ENCODE measurements at places on chromosomes 5 and 9.

GRCh38 chr9:133789778-133790177 is 51.6 kb upstream of the SARDH start:
- no peak overlapping the region for H3K27ac ChIP-seq
- H3K4me3 ChIP-seq = no peak overlapping the region

DNA sequence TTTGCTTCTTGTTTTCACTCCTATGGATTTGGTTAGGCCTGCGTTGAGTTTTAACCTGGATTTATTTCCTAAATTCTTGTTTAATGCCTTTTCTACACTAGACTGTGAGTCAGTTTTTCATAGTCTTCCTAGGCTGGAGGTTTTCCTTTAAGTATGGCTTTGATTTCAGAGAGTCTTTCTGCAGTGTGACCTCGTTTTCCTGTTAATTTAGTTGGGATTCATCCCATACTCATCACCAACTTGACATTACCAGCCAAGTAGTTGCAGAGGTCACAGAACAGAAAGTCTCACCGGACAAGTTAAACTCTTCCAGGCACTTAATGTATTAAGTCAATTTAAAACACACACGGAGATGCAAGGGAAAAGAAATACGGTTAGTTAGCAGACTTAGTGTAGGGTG is 29.7 kb upstream of the AUH start:
- no peaks in the 10 kb centered on the region for H3K36me3 ChIP-seq
- no peak overlapping the region for H3K27ac ChIP-seq
- no peaks in the 10 kb centered on the region for H3K27me3 ChIP-seq
- no peak for DNase-seq
- no peak overlapping the region for H3K4me3 ChIP-seq
- H3K4me1 ChIP-seq = peaks cover 19% of the 10 kb centered on the region

DNA sequence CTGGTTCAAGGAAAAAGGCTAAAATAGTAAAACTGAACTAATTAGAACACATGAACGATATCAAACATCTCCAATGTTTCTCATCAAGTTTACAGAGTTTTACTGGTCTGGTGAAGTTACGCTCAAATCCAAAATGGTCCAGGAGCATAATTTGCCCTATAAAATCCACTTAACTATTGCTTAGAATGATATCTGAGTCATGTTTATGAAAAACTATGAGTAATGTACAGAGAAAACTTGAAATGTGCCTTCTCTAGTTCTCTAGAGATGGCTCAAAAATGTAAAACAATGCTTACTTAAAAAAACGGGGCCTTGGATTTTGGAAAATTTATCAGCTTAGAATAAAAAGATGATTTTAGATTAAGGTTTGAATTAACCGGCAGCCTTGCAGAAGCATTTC is 108.1 kb downstream of the FBXW11 start:
- no peak overlapping the region for H3K4me3 ChIP-seq
- peaks cover 2% of the 10 kb centered on the region for H3K4me1 ChIP-seq
- no peaks in the 10 kb centered on the region for H3K27me3 ChIP-seq

DNA sequence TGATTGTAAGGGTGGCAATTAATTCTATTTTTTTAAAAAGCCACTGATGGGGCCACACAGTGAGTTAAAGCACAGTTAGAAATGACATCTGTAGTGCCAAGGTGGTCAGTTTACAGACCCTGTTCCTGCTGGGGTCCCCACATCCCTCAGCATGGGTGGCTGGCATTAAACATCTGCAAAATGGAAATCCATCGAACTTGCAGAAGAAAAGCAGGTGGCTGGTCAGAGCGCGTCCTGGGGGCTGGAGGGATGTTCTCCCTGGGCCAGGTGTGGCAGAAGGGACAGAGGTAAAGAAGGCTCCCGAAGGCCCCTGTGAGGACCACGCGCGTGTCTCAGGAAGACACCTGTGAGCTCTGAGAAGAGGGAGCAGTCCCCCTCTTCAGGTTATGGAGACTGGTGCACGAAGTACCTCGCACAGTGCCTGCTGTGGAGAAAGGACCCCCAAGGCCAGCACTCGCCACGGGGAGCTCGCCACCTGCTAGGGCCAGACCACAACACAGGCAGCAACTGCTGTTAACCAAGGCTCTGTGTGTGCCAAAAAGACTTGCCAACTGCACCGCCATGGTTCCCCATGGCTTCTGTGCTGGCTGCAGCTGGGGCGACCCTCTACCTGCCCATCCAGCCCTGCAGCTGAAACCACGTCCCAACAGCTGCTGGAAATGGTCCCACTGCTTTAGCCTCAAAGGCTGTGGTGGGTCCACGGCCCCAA is 65.2 kb downstream of the RASGEF1C start:
- no peak overlapping the region for H3K4me3 ChIP-seq
- DNase-seq = no peak
- peaks cover 5% of the 10 kb centered on the region for H3K27me3 ChIP-seq
- no peaks in the 10 kb centered on the region for H3K36me3 ChIP-seq

- H3K27ac ChIP-seq = peak overlapping the region; percentile 34
- H3K36me3 ChIP-seq = peaks cover 12% of the 10 kb centered on the region
- H3K27me3 ChIP-seq = peaks cover 12% of the 10 kb centered on the region
- DNase-seq = no peak
- H3K4me3 ChIP-seq = peak overlapping the region; percentile 25
These were observed 80.2 kb downstream of the PRKACG start for GRCh38 chr9:68933434-68934328.

GRCh38 chr5:116666901-116667300 is 92.3 kb upstream of the SEMA6A start:
- H3K27me3 ChIP-seq = peaks cover 2% of the 10 kb centered on the region
- H3K4me1 ChIP-seq = no peaks in the 10 kb centered on the region
- no peaks in the 10 kb centered on the region for H3K36me3 ChIP-seq

GRCh38 chr5:5005353-5005752 is 134.8 kb upstream of the ADAMTS16 start:
- H3K4me3 ChIP-seq = no peak overlapping the region
- H3K4me1 ChIP-seq = no peaks in the 10 kb centered on the region
- DNase-seq = no peak
- H3K27me3 ChIP-seq = no peaks in the 10 kb centered on the region

DNA sequence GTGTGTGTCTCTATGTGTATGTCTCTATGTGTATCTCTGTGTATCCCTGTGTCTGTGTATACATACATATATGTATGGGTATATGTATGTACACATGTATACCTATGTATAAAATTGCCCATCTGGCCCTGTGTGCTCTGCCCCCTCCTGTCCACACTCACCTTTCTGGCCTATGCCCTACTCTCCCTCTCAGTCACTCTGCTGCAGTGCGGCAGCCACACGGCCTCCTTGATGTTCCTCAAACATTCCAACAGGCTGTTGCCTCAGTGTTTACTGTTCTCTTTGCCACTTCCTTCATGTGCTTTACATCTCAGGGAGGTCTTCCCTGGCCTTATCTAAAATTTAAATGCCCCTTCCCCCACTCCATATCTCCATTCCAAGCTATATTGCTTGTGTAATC is 18.3 kb upstream of the RNF180 start:
- H3K27ac ChIP-seq = no peak overlapping the region
- no peaks in the 10 kb centered on the region for H3K27me3 ChIP-seq
- H3K36me3 ChIP-seq = no peaks in the 10 kb centered on the region
- H3K4me3 ChIP-seq = no peak overlapping the region
- H3K4me1 ChIP-seq = no peaks in the 10 kb centered on the region

- H3K4me1 ChIP-seq = no peaks in the 10 kb centered on the region
- H3K4me3 ChIP-seq = no peak overlapping the region
- DNase-seq = no peak
- H3K27me3 ChIP-seq = peaks cover 12% of the 10 kb centered on the region
These were observed 27.0 kb downstream of the MRPL36 start for GRCh38 chr5:1772634-1773033.

DNA sequence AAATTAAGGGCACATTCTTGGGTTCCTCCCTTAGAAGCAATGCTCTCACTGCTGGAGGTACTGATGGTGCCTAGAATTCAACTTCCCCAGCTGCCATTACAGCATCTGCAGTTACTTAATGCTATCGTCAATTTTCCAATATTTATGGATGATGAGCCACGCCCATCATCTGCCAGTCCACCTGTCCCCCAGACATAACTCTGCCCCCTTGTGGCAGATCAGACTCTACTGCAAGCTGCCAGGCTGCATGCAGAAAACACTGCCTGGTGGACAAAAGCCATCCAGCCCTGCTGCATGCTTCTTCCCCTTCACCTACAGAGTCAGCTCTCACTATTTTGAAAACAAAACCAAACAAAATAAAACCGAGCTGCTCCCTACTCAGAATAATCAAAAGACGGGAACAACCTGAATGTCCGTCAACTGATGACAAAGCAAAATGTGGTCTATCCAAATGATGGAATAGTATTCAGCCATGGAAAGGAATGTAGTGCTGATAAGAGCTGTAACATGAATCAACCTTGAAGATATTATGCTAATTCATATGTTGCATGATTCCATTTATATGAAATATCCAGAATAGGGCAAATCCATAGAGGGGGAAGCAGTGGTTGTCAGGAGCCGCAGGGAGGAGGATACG is 66.4 kb downstream of the RETREG1 start:
- no peaks in the 10 kb centered on the region for H3K27me3 ChIP-seq
- no peak overlapping the region for H3K27ac ChIP-seq
- DNase-seq = no peak
- no peak overlapping the region for H3K4me3 ChIP-seq

DNA sequence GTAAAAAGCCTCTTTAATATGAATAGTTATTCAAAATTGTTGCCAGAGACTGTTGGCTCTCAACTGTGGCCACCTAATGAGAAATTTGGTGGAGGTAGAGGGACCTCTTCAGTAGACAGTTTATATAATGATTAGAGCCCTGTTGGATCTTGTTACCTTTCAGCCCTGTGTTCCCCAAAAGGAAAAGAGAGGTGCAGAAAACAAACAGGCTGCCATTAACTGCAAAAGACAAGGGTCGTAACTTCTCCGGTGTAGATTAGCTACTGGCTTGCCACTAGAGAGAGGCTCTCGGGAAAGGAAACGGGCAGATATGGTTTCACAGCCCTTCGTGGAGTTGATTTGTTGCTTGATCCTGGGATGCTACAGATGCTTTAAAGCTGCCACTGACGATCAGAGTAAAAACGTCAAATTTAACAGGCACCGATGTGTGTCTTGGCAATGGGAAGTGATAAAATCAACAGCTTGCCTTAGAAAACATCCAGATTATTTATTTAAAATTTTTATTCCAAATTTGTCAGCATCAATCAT is 7.8 kb downstream of the FST start:
- no peak overlapping the region for H3K27ac ChIP-seq
- peaks cover 25% of the 10 kb centered on the region for H3K27me3 ChIP-seq
- peaks cover 4% of the 10 kb centered on the region for H3K4me1 ChIP-seq

- H3K4me1 ChIP-seq = peaks cover 2% of the 10 kb centered on the region
- no peak for DNase-seq
- H3K27me3 ChIP-seq = peaks cover 9% of the 10 kb centered on the region
These were observed 174.0 kb upstream of the ZNF618 start for GRCh38 chr9:113701774-113702755.

- no peak overlapping the region for H3K27ac ChIP-seq
- no peaks in the 10 kb centered on the region for H3K27me3 ChIP-seq
- H3K4me1 ChIP-seq = no peaks in the 10 kb centered on the region
- no peak for DNase-seq
- no peaks in the 10 kb centered on the region for H3K36me3 ChIP-seq
- no peak overlapping the region for H3K4me3 ChIP-seq
These were observed 6.4 kb downstream of the SPINK6 start for GRCh38 chr5:148209151-148209770.

DNA sequence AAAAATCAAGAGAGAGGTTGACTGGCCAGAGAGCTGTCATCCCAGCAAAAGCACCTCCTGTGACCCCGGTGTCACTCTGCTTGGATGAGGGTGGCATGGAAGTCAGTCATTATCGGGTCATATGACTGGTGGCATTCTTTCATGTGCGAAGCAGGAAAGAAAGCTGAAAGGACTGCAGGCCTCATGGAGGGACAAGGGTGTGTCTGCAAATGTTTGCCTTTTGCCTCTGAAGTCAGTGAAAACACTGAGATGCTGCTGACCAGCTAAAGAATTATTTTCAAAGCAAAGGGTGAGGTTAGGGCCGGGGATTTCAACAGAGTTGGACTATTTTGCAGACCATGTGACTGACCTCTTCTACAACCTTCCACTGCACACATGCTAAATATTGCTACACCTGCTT is 298.3 kb downstream of the CSNK1G3 start:
- H3K27me3 ChIP-seq = no peaks in the 10 kb centered on the region
- no peak overlapping the region for H3K27ac ChIP-seq
- no peaks in the 10 kb centered on the region for H3K4me1 ChIP-seq
- no peak for DNase-seq
- H3K4me3 ChIP-seq = no peak overlapping the region

GRCh38 chr9:34124926-34125325 is 1.6 kb downstream of the DCAF12 start:
- no peaks in the 10 kb centered on the region for H3K27me3 ChIP-seq
- peak overlapping the region; percentile 97 for H3K27ac ChIP-seq
- peaks cover 34% of the 10 kb centered on the region for H3K36me3 ChIP-seq
- H3K4me1 ChIP-seq = peaks cover 38% of the 10 kb centered on the region

GRCh38 chr9:30925635-30926034 is 1458.8 kb upstream of the ACO1 start:
- H3K4me3 ChIP-seq = no peak overlapping the region
- H3K36me3 ChIP-seq = no peaks in the 10 kb centered on the region
- H3K4me1 ChIP-seq = no peaks in the 10 kb centered on the region
- H3K27ac ChIP-seq = no peak overlapping the region

GRCh38 chr5:33806738-33807442 is 84.9 kb downstream of the ADAMTS12 start:
- H3K36me3 ChIP-seq = no peaks in the 10 kb centered on the region
- H3K27ac ChIP-seq = no peak overlapping the region
- peaks cover 10% of the 10 kb centered on the region for H3K27me3 ChIP-seq
- peaks cover 4% of the 10 kb centered on the region for H3K4me1 ChIP-seq
- no peak for DNase-seq

- DNase-seq = no peak
- H3K27me3 ChIP-seq = no peaks in the 10 kb centered on the region
- H3K4me3 ChIP-seq = no peak overlapping the region
- peaks cover 60% of the 10 kb centered on the region for H3K36me3 ChIP-seq
- H3K27ac ChIP-seq = no peak overlapping the region
These were observed 10.1 kb downstream of the ATG12 start for GRCh38 chr5:115831163-115831768.

DNA sequence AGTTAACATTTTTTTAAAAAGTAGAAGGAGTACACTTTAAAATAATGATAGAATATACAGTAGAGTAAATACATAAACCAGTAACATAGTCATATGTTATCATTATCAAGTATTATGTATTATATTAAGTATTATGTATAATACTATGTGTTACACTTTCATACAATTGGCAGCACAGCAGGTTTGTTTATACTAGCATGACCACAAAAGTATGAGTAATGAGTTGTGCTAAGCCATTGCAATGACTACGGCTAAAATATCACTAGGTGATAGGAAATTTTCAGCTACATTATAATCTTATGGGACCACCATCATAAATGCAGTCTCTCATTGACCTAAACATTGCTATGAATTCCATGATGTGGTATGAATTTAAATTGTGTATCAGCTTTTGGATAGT is 506.0 kb downstream of the HTR1A start:
- no peaks in the 10 kb centered on the region for H3K4me1 ChIP-seq
- no peak overlapping the region for H3K27ac ChIP-seq
- H3K36me3 ChIP-seq = no peaks in the 10 kb centered on the region
- H3K27me3 ChIP-seq = no peaks in the 10 kb centered on the region
- DNase-seq = no peak

- no peaks in the 10 kb centered on the region for H3K36me3 ChIP-seq
- no peaks in the 10 kb centered on the region for H3K4me1 ChIP-seq
- H3K4me3 ChIP-seq = no peak overlapping the region
- no peak for DNase-seq
- no peak overlapping the region for H3K27ac ChIP-seq
These were observed 27.8 kb upstream of the EGFL7 start for GRCh38 chr9:136634904-136635303.

Data from T-helper 2 cell treated with Interferon-gamma antibody and Interleukin-4, amounts not matched to agents 5 μg/mL and 100 μg/mL, for 36 hours (primary cell).